ENCODE measurements at places on chromosomes 7 and 10.

DNA sequence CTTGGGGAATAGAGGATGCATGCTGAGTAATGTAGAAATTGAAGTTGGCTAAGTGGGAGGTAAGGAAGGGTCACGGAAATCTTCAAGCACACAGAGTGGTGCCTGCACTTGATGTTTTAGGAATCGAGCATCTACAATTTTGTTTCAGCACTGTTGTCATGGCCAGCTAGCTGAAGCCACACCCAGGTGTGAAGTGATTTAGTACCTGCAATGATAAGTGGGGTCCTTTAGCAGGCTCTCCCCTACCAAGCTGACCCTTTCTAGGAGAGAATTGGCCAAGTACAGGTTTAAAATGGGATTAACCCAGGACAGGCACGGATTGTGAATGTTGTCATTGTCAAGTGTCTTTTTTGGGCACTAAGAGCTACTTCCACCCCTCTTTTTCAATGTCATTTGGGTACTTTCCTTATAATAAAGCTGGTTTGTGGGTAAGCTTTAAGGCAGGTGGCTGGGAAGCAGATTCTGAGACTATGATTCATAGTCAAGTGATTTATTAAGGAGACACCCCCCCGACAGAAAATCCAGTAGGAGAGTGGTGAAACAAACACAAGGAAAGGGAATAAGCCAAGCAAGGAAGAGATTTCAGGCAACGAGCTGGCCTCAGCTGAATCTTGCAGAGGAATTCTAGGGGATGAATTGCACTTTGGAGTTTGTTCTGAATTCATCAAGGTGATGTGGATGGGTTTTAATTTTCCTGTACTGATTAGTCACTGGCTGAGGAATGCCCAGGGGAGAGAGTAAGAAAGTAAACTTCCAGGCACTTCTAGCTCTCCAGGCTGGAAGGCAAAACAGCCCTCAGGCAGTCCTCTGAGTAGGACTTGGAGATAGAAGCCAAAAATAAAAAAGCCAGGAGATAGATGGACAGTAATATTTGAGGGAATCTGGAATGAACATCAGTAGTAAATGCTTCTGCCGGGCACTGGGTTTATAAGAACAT is 1128.4 kb downstream of the SORCS3 start:
- DNase-seq: peak; percentile 87

DNA sequence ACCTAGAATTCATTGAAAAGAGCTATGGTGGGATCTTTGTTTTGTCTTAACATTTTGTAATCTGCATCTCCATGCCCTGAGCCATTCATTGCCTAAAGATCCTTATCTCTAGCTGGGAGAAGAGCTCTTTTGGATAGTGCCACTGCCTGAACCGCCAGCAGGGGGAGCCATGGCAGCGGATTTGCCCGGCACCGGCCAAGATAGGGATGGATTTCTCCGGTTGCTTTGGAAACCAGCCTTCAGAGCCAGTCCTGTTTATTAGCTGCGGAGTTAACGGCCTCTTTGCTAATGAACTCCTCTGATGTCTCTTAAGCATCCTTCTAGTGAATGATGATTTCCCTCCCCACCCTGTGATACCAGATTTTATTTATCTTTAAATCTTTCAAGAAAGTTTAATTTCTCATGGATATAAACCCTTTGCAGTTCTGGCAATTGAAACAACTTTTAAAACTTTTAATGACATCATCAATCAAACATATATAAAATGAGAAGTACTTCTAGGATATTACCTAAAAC is 58.2 kb upstream of the LYZL2 start:
- peak; percentile 94 for DNase-seq

- DNase-seq: no peak
Measured at GRCh38 chr10:49302088-49302487, 3.1 kb downstream of the C10orf71 start.

DNA sequence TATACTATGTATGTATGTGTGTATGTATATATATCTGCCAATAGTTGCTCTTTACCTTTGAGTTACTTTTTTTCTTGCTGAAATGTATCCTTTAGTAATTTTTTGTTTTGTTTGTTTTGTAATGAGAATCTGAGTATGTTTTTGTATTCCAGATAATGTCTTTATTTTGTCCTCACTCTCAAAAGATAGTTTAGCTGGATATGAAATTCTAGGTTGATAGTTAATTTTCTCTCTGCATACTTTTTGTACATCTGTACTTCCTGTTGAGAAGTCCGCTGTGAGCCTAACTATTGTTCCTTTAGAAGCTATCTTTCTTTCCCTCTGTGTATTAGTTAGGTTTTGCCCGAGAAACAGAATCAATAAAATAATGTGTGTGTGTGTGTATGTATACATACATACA is 29.5 kb downstream of the BUB3 start:
- DNase-seq: no peak

DNA sequence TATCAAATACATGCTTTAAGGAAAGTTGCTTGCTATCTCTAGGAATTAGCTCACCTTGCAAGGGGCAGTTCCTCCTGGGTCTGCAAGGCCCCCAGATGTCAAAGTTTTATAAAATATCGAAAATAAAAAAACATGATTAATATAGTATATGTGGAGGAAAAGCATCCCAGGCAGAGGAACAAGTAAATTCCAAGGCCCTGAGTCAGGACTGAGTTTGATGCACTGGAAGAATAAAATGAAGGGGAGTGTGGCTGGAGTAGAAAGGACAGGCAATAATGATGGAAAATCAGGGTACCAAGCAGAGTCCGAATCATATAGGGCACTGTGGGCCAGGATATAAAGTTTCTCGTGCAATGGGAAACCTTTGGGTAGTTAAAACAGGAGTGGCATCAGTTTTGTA is 112.4 kb upstream of the EEPD1 start:
- no peak for DNase-seq

DNA sequence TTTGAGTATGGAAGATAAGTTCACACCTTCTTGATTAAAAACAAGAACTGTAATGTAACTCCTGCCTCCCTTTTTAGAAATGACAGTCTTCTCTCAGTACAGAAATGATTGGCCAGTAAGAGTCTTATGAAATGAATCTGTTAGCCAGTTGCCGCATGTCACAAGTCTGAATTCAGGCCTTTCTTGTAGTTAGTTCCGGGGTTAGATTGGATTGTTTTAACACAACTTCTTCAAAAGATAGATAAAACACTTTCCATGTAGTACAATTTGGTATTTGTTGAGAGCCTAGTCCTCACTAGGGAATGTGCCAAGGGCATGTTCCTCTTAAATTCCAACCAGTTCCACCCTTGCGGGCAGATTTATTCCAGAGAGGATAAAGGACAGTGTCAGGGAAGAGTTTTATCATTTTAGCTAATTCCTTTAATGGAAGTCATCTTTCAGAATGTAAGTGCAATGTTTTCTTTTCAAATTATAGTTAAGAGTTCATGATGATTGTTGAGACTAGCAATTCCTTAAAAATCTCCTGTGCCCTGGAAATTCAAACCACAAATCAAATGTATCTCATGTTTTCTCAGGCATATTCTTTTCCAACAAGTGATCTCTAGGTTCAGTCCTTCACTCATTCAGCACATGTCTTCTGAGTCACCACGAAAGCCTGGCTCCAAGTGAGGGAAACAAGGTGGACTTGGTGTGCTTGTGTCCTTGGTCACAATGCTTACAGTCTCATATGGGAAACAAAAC is 4.1 kb downstream of the FHIP2A start:
- no peak for DNase-seq

Measured in islet precursor cell (in vitro differentiated cells).